Hypothalamus (tissue), 51 donors: ENCODE measurements at places on chromosomes 6 and 20.

- no peak for DNase-seq
Observed at GRCh38 chr6:47363736-47364135, 54.0 kb upstream of the TNFRSF21 start.

DNA sequence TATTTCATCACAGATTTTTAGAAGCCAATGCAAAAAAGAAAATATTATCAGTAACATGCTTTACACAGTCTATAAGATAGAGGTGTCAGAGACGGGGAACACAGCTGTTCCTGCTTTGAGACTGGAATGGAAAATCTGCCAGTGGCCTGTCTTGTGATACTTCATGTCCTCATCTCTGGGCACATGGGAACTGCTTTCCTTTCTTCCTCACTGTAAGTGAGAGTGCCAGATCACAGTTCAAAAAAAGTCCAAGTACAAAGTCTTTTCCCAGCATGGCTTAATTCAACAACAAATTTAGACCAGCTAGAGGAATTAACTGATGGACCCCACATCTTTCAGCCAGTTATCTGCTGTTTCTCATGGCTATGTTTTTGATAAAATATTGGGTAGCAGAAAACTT, 490.4 kb downstream of the CDKAL1 start:
- DNase-seq = no peak

DNA sequence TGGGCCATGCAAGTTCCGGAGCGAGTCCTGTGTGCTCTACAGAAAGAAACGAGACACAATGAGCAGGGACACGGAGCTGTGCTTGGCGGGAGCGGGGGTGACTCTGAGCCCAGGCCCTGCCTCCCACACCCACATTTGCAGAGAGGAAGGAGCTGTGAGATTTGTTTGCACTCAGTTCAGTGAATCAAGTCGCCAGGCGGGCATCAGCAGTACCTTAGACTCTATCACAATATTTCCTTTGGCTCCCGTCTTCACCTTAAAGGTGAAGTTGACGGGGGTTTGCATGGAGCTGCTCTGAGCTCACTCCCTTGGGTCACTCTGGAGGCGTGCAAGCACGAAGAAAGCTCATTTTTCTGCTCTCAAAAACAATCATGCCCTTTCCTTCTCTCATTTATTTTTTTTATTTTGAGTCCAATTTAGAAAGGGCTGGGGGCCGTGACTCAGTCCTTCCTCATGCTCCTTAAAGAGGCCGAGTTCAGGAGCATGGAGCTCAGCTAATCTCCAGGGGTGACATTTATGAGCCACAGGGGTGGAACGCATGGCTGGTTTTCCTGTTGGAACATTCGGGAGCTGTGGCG, 188.2 kb downstream of the NFATC2 start:
- no peak for DNase-seq

GRCh38 chr6:121851056-121851455, 415.6 kb downstream of the GJA1 start:
- DNase-seq = no peak

- no peak for DNase-seq
Observed at GRCh38 chr6:83597511-83597910, 85.2 kb downstream of the PRSS35 start.

- DNase-seq = no peak
Observed at GRCh38 chr20:39516964-39517363, 554.8 kb downstream of the DHX35 start.

GRCh38 chr6:13990796-13991195, 66.0 kb downstream of the RNF182 start:
- no peak for DNase-seq

DNA sequence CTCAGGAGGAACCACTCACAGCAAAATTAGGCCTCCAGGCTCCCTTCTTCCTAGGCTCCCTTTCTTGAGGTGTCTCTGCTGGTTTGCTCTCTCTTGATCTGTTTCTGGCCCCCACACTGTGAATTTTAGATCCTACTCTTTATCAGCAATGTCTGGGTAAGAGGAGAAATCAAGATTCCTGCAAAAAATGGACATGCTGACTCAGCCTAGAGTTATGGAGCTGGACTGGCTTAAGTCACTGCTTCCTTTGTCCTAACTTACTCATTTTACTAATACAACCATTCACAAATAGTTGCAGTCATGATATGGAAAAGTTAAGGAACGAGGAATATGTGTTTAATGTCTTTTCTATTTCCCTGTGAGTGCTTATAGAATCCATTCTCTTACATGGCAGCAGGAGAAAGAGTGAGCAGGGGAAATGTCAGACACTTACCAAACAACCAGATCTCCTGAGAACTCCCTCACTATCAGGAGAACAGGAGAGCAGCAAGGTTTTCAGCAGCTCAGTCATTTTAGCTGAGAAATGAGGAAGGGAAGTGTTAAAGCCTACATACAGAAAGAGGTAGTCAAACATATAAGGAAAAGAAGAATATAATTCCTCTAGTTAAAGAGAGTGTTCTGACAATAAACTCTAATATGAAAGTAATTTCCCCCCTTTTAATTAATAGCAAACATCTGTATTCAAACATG, 160.8 kb downstream of the PDE7B start:
- DNase-seq = no peak
